ENCODE measurements at places on chromosomes 12 and 14. TPM values are rescaled to one million over a fixed set of nuclear protein-coding genes. Genes with fewer than 3 reads are reported as not detected.

- DNase-seq: no peak
Observed at GRCh38 chr12:79546466-79547043, 144.2 kb downstream of the PAWR start.

GRCh38 chr12:572532-572899, 90.7 kb downstream of the NINJ2 start:
- DNase-seq: no peak

GRCh38 chr14:40268236-40268635, 836.0 kb upstream of the FBXO33 start:
- DNase-seq: no peak

GRCh38 chr14:66395300-66395699, 90.9 kb upstream of the CCDC196 start:
- no peak for DNase-seq

The AKAP3 gene
- 2.0 TPM for total RNA-seq
